Activated T-helper 1 cell treated with anti-CD3 and anti-CD28 coated beads, Interleukin-2, amount 50 U/mL, for 16 hours (primary cell): ENCODE measurements at places on chromosomes 13 and 19.

DNA sequence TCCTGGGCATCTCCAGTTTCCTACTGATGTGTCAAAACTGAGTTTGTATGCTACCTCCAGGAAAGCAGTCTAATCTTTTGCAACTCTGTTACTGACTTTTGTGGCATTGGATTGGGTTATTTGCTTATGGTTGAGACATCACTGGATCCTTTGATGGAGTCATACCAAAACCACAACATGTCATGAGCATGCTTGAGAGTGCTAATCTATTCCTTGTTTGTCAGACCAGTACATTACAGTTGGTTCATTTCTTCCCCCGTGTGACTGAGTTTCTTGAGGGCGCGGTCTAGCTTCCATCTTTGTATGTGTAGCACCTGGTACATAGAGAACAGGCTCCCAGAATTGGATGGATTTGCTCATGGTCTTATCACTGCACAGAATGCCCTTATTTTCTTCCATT lies 43.2 kb downstream of the SUGT1 start:
- DNase-seq: no peak

- no peak for DNase-seq
These were observed 425.7 kb downstream of the SPRY2 start for GRCh38 chr13:79915114-79915811.

- DNase-seq: no peak
These were observed 376.4 kb downstream of the GPC6 start for GRCh38 chr13:93603043-93603442.

- no peak for DNase-seq
These were observed 9.8 kb upstream of the TIMM50 start for GRCh38 chr19:39470724-39471339.
